Cerebellar nuclear complex (tissue), 1 donor: ENCODE measurements at places on chromosomes 3 and 15.

DNA sequence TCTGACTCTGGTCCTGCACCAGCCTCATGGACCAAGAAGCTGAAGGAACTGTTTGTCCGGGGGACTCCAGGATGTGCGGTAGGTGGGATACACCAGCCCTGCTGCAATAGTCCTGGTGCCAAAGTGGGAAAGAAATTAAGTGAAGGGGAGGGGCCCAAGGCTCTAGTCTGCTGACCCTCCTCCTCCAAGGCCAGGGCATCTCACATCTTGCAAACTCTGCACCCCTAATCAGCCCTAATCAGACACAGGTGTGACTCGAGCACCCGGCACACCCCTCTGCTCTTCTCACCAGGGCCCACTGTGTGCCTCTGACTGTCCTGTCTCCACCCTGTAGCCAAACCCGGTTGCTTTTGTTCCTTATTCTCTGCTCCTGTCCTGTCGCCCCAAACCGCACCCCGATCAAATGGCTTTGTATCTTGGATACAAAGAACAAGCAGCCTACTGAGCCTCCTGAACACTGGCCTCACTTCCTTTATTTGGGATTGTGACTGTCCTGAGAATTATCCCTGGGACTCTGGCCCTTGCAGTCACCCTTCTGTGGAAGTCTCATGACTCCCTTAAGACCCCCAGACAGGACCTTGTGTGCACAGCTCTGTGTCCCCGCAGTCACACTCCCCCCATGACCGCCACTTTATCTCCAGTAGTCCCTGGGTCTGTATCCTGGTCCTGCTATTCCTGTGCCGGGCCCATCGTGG lies 26.7 kb upstream of the SLC41A3 start:
- no peak for DNase-seq

DNA sequence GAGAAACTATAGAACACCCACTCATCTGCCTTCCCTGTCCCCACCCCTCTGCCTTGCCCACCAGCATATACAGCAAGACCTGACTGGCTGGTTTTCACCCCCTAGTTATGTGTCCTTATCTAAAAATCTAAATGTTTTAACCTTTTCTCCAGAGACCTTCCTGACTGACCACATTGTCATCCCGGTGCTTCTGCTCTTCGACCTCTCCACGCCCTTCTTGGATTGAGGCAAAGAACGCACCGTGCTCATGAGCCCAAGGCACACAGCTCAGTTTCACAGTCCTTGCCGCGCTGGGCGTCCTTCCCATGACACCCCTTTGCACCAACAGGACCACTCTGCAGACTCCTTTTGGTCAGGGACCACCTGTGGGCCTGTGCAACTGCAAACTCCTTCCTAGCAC lies 62.7 kb downstream of the B3GNT5 start:
- DNase-seq = no peak

- DNase-seq = no peak
Measured at GRCh38 chr3:192410684-192410960, 316.7 kb downstream of the FGF12 start.

- DNase-seq = no peak
Measured at GRCh38 chr3:169340065-169340464, 323.4 kb downstream of the MECOM start.

DNA sequence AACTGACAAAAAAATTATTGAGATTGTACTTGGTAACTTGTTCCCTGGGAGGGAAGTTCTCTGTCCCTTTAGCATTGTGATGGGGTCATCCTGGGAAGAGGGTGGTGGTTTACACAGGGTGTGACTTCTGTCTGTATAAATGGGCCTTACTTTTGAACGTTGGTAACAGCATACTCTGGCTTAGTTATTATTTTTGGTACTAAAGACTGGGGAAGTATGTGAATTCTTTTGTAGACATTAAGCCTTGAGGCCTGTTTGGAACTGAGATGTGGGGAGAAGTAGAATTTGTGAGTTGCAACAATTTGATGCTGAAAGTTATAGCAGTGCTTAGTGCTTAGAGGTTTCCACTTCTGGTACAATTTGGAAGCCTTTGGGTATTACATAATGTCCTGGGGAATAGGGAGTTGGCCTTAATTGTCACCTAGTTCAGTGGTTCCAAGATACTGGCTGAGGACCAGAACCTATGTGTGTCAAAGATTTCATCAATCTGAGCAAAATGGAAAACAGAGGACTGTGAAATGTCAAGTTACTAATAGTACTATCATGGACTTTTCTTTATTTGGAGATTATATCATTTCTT lies 15.9 kb downstream of the TLNRD1 start:
- DNase-seq = no peak

DNA sequence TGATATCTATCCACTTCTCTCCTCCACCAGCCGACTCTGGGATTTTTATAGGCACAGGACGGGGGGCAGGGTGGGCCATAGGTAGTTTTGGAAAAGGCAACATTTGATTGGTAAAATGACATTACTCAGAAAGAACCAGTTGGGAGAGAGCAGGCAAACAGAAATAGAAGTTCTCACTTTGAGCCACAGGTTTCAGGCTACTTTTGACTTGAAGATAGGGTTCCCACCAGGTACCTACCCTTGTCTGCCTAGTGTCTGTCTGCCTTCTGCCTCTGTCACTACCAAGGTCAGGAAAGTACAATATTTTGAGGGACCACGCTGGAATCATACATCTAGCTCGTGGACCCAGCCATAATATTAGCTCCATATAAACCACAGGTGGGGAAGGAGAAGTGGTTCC lies 412.9 kb upstream of the GRM7 start:
- no peak for DNase-seq

GRCh38 chr3:185561958-185562357 lies 9.6 kb upstream of the LIPH start:
- no peak for DNase-seq

DNA sequence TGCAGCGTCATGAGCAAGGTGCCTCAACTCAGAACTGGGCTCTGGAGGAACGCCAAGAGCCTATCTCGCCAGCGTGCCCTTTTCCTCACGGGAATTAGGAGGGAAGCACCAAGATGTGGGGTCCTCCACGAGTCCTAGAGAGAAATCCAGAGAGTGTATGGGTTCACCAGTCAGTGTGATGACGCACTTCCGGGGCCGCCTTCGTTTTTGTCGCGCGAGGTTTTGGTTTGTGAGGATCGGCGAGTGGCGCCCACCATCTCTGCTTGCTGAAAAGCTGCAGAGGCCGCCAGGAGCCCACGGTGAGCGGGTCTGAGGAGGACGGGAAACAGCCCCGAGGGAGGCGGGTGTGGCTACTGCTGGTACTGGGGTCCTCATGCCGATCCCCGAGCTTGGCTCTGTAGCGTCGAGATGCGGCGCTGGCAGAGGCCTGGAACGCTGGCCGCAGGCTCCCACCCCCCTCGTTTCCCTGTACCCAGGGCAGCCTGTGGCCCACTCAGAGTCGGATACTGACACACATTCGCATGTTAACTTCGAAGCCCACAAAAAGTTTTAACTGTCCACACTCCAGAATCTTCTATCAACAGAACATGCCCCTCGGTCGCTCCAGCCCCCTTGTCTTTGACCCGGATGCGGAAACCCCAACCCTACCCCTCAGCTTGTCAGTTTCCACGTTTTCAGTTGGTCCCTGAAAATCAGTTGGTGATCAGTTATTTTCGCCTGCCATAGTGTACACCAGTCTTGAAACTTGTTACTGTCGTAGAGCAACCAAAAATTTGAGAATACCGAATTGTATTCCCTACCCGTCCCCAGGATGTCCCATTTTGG lies 30.4 kb downstream of the ZNF662 start:
- DNase-seq = no peak

GRCh38 chr15:31403606-31404005 lies 77.0 kb downstream of the KLF13 start:
- no peak for DNase-seq

- DNase-seq = no peak
Measured at GRCh38 chr15:78603467-78603866, 17.3 kb downstream of the CHRNA3 start.

GRCh38 chr15:83436513-83437158 lies 10.5 kb upstream of the SH3GL3 start:
- DNase-seq = no peak

DNA sequence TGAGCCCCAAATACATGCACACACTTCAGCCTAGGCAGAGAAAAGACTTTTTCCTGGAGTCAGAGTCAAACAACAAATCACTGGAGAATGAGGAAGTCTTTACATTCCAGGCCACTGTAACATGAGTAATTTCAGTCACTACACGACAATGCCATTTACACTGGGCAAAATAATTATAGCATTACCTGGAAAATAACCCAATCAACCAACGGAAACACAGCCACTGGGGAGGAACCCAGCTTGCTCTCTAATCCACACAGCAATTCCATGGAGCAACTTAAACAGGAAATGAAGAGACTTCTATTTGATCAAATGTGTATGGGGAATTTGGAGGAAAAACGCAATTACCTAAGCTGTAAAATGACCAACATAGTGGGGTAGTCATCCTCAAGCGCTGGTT lies 15.2 kb downstream of the FSTL1 start:
- DNase-seq = no peak

GRCh38 chr3:32136703-32137102 lies 30.3 kb downstream of the GPD1L start:
- DNase-seq = no peak

GRCh38 chr15:100528833-100529428 lies at the start of gene CERS3:
Gene CERS3, minus strand, starts transcription at chr15:100528950. Its CDS starts 27,101 bp downstream, at chr15:100501849.
- no peak for DNase-seq

DNA sequence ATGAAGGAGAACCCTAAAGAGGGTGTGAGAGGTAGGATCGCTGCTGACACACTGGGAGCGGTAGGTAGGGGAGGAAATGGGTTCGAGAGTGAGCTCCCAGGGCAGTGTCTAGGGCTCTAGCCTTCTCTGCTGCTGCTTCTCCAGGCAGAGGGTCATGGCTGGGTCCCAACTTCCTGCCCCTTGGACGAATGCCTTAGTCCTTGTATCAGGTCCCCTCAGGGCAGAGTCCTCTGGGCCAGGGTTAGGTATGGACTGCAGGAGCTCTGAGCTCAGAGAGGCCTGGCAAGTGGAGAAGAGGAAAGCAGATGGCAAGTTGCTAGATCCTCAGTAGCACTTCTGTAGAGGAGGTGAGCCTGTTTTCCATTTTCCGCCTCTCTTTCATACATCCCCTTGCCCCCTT lies 2.9 kb downstream of the CORO2B start:
- no peak for DNase-seq

GRCh38 chr15:78766041-78766440 lies 45.2 kb downstream of the ADAMTS7 start:
- DNase-seq = no peak

DNA sequence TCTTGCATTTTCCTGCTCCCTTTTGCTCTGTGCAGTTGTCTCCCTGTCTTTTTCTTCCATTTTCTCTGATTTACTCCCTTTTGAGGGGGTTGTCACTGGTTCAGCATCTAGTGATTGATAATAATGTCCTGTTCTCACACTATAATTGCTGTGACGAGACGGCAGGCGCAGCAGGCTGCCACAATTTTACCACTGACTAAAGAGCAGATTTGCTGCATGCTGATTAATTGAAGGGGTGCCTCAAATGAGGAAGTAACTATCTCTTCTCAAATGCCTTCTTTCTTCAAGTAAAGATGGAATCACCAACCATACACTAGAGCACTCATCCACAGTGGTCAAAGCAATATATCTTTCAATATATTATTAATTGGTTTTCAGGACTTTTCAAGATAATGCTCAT lies 219.3 kb downstream of the CBLB start:
- DNase-seq = no peak

DNA sequence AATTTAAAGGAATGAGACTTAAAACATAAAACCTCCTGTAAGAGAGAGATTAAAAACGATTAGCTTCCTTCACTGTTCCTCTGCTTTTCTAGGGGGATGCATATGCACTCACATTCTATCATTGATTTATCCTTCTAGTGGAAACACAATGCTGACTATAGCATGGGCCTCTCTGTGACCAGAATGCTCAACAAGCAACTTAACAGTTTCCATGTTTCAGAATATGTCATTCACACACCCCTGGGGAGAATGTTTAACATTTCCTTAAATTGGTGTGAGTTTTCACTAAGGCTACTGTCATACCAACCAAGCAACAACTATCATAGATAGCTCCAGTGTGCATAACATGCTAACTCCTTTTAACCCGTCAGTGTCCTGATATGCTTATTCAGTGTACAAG lies 337.9 kb upstream of the GRM7 start:
- DNase-seq = no peak

DNA sequence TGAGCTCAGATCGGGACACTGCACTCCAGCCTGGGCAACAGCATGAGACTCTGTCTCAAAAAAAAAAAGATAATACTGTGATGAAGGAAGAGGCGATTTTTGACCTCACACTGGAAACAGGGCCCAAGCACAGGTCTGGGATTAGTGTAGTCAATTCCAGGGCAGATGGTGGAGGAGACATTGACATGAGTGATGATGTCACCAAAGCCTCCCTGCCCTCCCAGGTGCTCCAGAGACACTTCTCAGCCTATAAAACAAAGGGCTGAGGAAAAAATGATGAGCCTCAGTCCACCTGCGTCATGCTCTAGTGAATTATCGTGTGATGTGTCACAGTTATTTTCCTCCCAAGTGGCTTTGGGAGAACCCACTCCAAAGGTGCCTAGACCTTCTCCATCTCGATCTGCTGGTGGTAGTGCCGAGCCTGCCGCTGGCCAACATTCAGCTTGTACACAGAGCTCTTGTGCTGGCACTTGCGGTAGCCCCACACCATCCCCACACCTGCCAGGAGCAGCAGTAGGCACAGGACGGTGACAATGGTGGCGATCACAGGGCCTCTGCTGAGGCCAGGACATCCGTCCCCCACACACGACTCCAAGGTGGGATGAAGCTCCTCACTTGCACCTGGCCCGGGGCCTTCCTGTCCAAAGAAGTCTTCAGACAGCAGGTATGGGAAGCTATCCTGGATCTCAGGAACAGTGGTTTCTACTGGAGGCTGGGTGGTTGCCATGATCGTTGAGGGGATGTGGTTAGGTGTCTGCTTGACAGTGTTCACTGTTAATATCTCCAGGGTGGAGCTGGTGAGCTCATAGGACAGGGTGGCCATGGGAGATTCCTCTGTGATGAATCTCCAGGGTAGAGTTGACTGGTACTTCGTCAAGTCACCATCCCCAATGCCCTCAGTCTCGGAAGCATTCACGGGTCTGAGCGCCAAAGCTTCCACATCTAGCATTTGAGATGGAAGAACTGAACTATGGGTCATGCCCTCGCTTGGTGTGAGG lies 38.8 kb downstream of the CRTAP start:
- no peak for DNase-seq

GRCh38 chr15:90063770-90064247 lies 38.5 kb downstream of the IDH2 start:
- no peak for DNase-seq

DNA sequence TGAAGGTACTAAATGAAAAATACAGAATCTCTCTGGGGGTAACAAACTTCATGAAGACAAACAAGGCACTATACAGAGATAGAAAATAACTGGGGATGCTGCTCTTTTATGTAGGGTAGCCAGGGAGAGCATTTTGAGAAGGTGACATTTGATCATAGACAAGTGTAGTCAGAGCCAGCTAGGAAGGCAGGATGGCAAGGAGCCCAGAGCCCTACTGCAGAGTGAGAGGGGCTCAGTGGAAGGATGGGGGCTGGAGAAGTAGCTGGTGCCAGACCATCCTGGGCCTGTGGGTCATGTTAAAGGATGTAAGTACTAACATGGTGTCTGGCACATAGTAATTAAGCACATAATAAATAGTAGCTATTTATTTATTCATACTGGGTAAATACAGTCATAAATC lies 133.6 kb downstream of the MEIS2 start:
- DNase-seq = no peak

- DNase-seq = no peak
Measured at GRCh38 chr15:60801395-60801794, 322.5 kb upstream of the ICE2 start.
